ENCODE measurements at places on chromosomes 4 and X.
A peak's percentile ranks its signal among the peaks of the same experiment; 100 is the strongest.

DNA sequence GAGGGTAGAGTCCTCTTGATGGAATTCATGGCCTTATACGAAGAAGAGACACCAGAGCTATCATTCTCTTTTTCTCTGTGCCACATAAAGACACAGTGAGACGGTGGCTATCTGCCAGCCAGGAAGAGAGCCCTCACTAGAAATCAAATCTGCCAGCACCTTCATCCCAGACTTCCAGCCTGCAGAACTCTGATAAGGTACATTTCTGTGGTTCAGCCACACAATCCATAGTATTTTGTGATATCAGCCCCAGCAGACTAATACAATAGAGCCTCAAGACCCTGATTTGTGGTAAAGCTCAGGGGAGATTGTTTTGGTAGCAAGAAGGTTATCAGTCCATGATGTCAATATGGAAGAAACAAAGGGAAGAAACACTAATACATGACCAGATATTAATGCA is 1213.2 kb downstream of the NLGN4X start:
- no peak for DNase-seq

- DNase-seq = no peak
These were observed 206.3 kb downstream of the ARHGAP24 start for GRCh38 chr4:85681221-85681657.

- DNase-seq = no peak
These were observed 977.1 kb upstream of the PRKX start for GRCh38 chrX:4690521-4690920.

- DNase-seq = no peak
These were observed 22.0 kb upstream of the TMPRSS11B start for GRCh38 chr4:68267433-68267944.

GRCh38 chr4:6268650-6269615 is 717 bp upstream of the WFS1 start:
- DNase-seq = no peak

DNA sequence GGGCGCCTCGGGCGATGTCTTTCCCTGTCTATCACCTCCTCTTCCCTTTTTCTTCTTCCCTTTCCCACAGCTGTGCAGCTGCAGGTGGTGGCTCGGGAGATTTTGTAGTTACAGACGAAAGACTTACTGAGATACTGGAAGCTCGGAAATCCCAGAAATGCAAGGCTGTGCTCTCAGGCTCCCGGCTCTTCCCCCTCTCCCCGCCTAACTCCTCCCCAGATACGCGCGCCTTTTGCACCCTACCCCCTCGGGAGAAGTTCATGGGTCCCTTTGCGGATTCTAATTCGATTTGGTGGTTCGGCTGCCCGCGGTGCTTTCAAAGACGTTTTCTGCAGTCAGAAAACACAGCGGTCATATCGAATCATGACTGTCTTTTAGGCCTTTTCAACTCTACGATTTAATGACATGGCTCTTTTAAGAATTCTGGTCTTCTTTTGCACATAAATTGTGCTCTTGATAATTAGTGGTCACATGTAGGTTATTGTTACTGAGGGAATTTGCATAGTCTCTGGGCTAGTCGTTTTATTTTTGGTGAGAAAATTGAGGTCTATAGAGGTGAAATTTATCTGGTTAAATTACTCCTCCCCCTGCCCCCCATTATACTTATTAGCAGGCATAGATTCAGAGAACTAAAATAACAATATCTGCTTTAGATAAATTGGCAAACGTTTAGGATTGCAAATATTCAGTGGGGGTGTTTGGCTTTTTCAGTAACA is 1.6 kb downstream of the SEPTIN11 start:
- DNase-seq = peak; percentile 65

Data from activated CD8-positive, alpha-beta memory T cell treated with anti-CD3 and anti-CD28 coated beads for 24 hours (primary cell).